Natural killer cell (primary cell): ENCODE measurements at places on chromosomes 12 and 14. TPM values are rescaled to one million over a fixed set of nuclear protein-coding genes. Genes with fewer than 3 reads are reported as not detected.

DNA sequence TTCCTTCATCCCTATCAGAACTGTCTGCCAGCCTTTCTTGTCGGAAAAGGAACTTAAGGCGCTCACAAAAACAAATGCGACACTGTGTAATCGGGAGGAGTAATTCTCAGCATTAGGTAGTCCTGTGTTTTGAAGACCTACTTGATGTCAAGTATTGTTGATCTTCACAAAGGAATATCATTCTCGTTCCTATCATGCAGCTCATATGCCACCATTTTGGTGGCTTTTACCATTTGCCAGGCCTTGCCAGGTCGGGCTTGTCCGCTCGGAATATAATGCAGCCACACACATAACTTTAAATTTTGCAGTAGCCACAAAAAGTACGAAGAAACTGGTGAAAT, 903 bp upstream of the PPP4R3A start:
- DNase-seq: no peak

GRCh38 chr12:108832208-108832607, 25.2 kb downstream of the SSH1 start:
- DNase-seq: no peak

DNA sequence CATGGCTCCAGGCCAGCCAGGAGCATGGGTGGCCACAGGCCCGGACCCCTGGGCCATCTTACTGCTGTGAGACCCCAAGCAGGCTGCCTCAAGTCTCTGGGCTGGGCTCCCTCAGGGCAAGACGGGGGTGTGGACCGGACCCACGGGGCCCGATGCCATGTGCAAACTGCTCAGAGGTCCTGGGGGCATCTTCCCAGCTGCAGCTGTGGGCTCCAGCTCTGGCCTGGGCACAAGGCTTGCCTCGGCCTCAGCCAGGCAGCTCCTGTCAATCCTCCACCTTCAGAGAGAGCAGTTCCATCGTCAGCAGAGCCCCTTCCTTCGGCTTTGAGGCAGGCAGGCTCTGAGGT, 12.4 kb upstream of the GPR132 start:
- DNase-seq: no peak

DNA sequence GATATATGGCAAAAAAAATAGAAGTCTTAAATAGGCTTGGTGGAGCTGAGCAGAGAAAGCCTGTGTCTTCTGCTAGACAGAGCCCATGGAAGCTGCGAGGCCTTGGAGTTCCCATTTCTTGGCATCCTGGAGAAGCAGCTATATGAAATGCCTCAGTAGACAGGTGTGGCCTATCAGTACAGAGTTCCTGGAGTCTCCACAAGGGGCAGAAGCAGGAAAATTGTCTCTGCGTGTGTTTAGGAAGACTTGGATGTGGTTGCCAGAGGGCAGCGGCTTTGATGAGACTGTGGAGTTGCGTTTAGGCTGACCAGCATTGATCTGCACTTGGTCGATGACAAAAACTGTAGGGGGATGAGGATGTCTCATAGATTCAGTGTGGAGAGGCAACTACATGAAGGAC, 334.5 kb upstream of the SEL1L start:
- no peak for DNase-seq

DNA sequence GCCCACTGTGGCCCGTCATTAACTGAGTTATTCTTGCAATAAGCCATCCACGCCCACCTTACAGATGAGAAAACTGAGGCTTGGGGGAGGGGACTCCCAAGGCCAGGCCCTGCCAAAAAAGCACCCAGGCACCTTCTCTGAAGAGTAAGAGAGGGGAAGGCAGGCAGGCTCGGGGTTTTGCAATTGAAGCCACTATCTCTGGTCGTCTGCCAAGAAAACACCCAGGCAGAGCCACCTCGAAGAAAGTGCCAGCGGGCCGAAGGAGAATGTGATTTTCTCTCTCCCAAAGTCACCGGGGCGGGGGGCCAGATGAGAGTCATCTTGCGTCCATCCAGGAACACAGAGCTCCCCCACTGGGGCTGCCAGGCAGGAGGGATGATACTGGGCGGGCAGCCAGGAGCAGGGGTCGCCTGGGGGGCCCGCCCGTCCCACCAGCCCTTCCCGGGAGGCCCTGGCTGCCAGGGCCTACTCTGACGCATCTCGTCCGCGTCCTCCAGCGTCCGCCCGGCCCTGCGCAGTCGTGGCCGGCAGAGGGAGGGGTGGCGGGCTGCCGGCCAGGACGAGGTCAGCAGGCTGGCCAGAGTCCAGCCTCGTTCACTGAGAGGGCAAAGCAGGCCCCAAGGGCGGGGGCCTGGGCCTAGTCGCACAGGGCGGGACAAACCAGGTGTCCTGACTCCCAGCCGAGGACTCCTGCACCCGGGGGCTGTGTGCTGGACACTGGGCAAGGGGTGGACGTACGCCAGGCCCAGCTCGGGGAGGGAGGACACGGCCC, 74.3 kb downstream of the RFLNA start:
- no peak for DNase-seq

DNA sequence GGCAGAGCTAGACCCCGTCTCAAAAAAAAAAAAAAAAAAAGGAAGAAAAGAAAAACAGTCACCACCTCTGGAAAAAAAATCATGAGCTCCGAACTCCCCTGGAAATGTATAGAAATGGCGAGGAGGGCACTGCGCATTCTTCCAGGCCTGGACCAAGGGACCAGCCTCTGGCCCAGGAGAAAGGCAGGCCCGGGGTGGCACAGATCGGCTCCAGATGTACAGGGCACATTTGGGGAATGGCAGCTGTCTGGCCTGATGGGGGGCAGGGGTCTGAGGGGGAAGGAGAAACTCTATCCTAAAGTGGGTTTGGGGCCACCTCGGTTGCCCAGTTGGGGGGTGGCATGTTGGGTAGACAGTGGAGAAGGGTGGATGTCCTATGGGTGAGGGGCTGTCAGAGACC, 46.0 kb upstream of the EML1 start:
- no peak for DNase-seq

DNA sequence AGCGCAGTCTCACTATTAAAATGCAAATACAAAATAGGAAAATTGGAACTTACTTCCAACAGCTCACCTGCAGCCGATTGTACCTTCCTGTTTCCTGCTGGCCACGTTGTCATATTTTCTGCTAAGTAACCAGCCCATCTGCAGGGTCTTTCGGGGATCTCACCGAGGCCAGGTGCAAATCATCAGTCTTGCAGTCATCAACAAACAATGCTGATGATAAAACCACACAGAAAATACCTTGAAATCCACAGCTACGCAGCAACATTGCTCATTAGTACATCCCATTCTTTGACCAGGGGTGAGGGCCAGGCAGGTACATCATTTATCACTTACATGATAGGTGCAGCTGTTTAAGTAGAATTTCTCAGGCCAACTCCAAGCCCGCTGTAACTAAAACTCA, 406.9 kb downstream of the TMEM121 start:
- DNase-seq: no peak

GON7 gene
- total RNA-seq: 3.2 TPM

GRCh38 chr14:54085841-54086240, 129.2 kb upstream of the BMP4 start:
- no peak for DNase-seq

- no peak for DNase-seq
Measured at GRCh38 chr12:118618695-118619094, 242.3 kb downstream of the SUDS3 start.

GRCh38 chr14:50871914-50872732, at the start of gene ABHD12B:
Gene ABHD12B, plus strand, starts transcription at chr14:50872053. Its CDS starts 122 bp downstream, at chr14:50872175.
- no peak for DNase-seq

DNA sequence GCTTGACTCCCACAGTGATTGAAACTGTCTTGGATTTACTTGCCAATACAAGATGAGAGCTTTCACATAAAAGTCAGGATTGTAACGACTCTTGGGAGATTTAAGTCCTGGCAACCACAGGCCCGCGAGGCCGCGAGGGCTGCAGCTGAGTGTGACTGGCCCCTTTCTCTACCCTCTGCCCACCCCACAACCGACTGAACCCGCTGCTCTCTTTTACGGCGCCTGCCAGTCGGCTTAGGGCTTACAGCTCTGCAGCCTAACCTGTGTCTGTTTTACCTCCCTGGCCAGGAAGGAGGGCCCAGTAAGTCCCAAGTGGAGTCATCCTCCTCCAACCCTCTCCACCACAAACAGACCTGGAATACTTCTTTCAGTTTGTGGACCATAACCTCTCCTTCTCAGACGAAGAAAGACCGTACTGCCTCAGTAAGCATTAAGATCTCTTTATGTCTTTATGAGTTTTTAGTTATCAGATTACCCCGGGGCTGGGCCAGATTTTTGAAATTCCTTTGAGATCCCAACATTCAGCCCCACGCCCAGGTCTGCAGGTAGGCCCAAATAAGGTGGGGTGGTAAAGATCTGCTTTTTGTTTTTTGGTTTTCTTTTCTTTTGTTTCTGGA, 12.6 kb upstream of the TIGAR start:
- DNase-seq: no peak

- no peak for DNase-seq
Measured at GRCh38 chr12:113766879-113767878, 198.9 kb downstream of the RBM19 start.

SAMD15 gene
- 0.09 TPM for total RNA-seq

- DNase-seq: no peak
Measured at GRCh38 chr12:124796303-124796960, 67.2 kb downstream of the SCARB1 start.

DNA sequence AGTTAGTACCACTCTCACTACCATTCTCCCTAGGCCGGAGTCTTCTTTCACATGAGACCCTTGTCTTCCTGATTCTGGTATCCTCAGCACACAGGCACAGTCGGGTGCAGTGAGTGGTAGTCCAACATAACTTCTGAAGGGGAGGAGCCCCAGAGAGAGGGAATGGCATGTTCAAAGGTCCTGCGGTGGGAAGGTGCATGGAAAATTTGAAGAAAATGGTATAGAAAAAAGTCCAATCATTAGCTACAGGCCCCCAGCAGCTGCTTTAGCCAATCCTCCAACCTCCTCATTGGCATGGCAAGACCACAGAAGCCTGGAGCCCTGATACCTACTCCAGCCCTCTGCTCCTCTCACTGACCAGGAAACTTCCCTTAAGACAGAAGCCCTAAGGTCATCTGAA, 96.6 kb downstream of the ZFP36L1 start:
- DNase-seq: no peak

- no peak for DNase-seq
Measured at GRCh38 chr12:25004447-25004846, 55.5 kb upstream of the BCAT1 start.

- no peak for DNase-seq
Measured at GRCh38 chr12:59459966-59460660, 135.7 kb upstream of the SLC16A7 start.

- no peak for DNase-seq
Measured at GRCh38 chr12:32486158-32486557, 86.8 kb downstream of the FGD4 start.

DNA sequence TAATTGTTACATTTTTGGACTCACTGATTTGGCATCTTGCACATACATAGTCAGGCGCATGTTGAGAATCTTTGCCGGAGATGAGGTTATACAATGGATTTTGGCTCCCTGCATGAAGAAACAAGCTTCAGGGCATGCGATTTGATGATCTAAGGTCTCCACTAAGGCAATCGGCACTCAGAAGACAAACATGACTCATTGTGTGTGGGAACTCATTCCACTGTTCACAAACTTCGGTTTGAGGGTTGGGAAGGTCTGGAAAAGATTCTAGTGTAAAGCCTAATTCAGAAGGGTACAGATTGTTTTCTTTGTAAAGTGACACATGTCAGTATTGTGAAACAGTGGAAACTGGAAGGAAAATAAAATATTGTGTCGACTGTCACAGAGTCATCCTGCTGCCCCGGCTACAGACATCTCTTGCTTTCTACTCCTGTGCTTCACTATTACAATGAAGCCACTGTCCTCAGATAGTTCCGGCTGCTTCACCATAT, 192.6 kb upstream of the HMGA2 start:
- no peak for DNase-seq
